ENCODE measurements at places on chromosomes 1 and 21. TPM values are rescaled to one million over a fixed set of nuclear protein-coding genes. Genes with fewer than 3 reads are reported as not detected.

DNA sequence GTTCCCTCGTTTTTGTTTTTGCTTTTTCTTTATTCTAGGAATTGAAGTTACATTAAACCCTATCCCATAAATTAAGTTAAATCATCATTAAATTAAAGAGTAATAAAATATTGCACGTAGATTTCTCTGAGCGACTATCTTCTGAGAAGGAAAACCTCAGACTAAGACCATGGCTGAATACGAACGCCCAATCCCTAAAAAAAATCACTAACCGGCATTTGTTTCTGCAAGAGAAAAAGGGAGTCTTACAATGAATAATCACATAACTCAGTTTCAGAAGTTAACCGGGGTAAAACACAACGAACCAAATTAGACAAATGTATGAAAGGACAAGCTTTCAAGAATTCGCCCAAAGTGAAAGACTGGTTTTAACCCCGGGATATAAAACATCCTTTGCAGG, 1.3 kb downstream of the PIK3R3 start:
- no peak for DNase-seq
- peaks cover 11% of the 10 kb centered on the region for H3K4me1 ChIP-seq
- H3K4me3 ChIP-seq, result no peak overlapping the region
- H3K27ac ChIP-seq, result no peak overlapping the region

- H3K4me3 ChIP-seq, result peak overlapping the region; percentile 66
- peak overlapping the region; percentile 96 for H3K27ac ChIP-seq
- H3K36me3 ChIP-seq, result no peaks in the 10 kb centered on the region
- H3K4me1 ChIP-seq, result peaks cover 17% of the 10 kb centered on the region
These were observed 1.1 kb upstream of the SERBP1 start for GRCh38 chr1:67431156-67431765.

GRCh38 chr1:81812712-81813111, 12.0 kb downstream of the ADGRL2 start:
- no peak overlapping the region for H3K27ac ChIP-seq
- no peak overlapping the region for H3K4me3 ChIP-seq
- H3K27me3 ChIP-seq, result peaks cover 3% of the 10 kb centered on the region

The COL6A2 gene
- 339 TPM for total RNA-seq

The DMRTA2 gene
- total RNA-seq, result not detected

DNA sequence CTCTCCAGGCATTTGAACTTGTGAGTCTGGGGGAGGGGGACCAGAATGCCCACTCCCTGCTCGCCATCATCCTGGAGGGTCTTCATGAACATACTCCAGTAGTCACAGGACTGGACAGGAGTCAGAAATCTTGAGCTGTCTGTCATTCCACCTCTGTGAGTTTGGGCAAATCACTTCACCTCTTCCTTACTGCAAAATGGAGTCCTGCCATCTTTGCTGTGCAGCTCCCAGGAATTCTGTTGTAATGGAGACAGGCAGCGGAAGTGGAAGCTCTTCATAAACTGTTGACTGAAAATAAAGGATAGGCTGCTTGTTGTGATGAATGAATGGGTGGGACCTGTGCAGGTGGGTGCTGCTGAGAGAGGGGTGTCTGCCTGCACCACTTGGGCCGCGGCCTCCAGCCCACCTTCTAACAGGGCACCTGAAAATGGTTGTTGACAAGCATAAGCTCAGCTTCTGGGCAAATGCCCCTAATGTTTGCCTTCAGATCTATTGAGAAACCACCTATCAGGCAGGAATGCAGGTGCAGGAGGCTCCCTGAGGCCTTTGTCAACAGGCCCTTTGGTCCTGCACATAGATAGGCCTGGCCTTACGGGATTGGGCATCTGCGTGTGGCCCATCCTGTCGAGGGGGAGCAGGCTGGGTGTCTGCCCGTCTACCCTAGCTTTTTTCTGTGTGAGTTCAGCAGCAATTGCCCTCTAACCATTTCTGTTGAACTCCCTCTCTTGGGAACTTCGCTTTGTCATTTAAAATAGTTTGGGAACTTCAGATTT, 321.0 kb downstream of the RPS6KC1 start:
- H3K27me3 ChIP-seq, result no peaks in the 10 kb centered on the region
- H3K36me3 ChIP-seq, result no peaks in the 10 kb centered on the region
- H3K27ac ChIP-seq, result no peak overlapping the region
- DNase-seq, result no peak
- no peaks in the 10 kb centered on the region for H3K4me1 ChIP-seq

- no peak for DNase-seq
- H3K4me3 ChIP-seq, result no peak overlapping the region
- H3K4me1 ChIP-seq, result peaks cover 3% of the 10 kb centered on the region
- no peaks in the 10 kb centered on the region for H3K27me3 ChIP-seq
These were observed 902.9 kb downstream of the LTN1 start for GRCh38 chr21:28089599-28090441.

GRCh38 chr21:32184065-32184464, 94.8 kb downstream of the MIS18A start:
- H3K4me3 ChIP-seq, result no peak overlapping the region
- no peaks in the 10 kb centered on the region for H3K36me3 ChIP-seq
- no peak for DNase-seq

- peak; percentile 59 for DNase-seq
- peaks cover 63% of the 10 kb centered on the region for H3K4me1 ChIP-seq
- no peaks in the 10 kb centered on the region for H3K27me3 ChIP-seq
- H3K27ac ChIP-seq, result peak within 1 kb of the TSS; percentile 3
- H3K4me3 ChIP-seq, result no peak within 1 kb of the TSS
- no peaks in the 10 kb centered on the region for H3K36me3 ChIP-seq
These were observed at the start of gene HSPB7 for GRCh38 chr1:16017461-16018303. HSPB7 (minus strand) TSS chr1:16018043; CDS start chr1:16017963, 80 bp downstream.

- H3K36me3 ChIP-seq, result no peaks in the 10 kb centered on the region
- H3K4me1 ChIP-seq, result peaks cover 28% of the 10 kb centered on the region
- no peak overlapping the region for H3K27ac ChIP-seq
- H3K4me3 ChIP-seq, result no peak overlapping the region
These were observed 78.6 kb downstream of the JAK1 start for GRCh38 chr1:64887689-64888217.

DNA sequence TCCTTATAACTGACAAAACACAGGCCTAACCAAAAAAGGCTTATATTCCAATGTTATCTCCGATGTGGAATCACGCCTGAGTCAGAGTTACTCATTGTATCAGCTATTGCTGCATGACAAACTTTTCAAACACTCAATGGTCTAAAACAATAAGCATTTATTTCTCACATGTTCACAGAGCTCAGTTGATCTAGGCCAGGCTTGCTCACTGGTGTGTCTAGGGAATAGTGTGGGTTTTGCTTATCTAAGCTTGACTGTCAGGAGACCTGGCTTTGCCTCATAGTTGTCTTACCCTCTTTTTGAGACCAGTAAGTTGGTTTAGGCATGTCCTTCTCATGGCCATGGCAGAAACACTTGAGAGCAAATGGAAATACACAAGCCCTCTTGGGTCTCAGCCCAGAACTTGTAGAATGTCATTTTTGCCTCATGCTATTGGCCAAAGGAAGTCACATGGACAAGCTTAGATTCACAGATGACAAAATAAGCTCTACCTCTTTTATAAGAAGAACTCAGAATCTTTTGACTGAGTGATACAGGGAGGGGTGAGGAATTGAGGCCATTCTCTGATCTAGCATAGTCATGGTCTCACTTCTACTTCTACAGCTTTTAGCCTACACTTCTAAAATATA, 130.8 kb downstream of the HMCN1 start:
- DNase-seq, result no peak
- H3K4me3 ChIP-seq, result no peak overlapping the region
- H3K27me3 ChIP-seq, result no peaks in the 10 kb centered on the region
- H3K27ac ChIP-seq, result no peak overlapping the region

The DIPK1A gene
- 8.2 TPM for total RNA-seq

DNA sequence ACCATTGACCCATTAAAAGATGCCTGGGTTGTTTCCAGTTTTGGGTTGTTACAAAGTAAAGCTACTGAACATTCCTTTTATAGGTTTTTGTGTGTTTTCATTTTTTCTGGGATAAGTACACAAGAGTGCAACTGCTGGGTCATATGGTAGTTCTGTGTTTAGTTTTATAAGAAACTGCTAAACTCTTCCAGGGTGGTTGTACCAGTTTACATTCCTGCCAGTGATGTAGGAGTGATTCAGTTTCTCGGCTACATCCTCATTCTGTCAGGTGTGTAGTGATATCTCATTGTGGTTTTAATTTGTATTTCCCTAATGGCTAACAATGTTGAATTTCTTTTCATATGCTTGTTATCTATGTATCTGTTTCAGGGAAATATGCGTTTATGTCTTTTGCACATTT, 58.5 kb upstream of the DNAJC6 start:
- no peak overlapping the region for H3K4me3 ChIP-seq
- H3K27ac ChIP-seq, result no peak overlapping the region
- no peak for DNase-seq
- H3K4me1 ChIP-seq, result peaks cover 14% of the 10 kb centered on the region
- no peaks in the 10 kb centered on the region for H3K27me3 ChIP-seq

DNA sequence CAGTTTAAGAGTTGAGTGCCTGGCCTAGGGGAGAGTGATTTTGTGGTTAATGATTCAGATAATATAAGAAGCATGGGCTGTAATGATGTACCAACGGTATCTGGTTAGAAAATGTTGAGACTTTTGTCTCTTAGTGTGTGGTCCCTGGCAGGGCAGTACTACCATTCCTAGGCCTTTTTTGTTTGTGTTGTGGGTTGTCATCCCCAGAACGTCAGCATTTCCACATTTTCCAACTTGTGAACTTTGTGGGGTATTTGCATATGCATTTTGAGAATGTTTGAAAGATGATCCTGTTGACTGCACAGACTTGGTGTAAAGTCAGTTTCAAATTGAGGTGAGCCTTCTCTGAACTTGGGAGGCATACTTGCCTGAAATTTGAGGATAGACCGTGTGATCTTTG, 11.4 kb downstream of the NEK7 start:
- H3K4me3 ChIP-seq, result no peak overlapping the region
- no peaks in the 10 kb centered on the region for H3K27me3 ChIP-seq
- H3K4me1 ChIP-seq, result peaks cover 72% of the 10 kb centered on the region

All from body of pancreas (tissue), 4 donors.